NCI-H748 treated with DMSO at 0.1 percent for 48 hours (cell line): ENCODE measurements at places on chromosomes 5 and 9.

- no peak for DNase-seq
Observed at GRCh38 chr9:25678846-25679360, 659 bp upstream of the TUSC1 start.

DNA sequence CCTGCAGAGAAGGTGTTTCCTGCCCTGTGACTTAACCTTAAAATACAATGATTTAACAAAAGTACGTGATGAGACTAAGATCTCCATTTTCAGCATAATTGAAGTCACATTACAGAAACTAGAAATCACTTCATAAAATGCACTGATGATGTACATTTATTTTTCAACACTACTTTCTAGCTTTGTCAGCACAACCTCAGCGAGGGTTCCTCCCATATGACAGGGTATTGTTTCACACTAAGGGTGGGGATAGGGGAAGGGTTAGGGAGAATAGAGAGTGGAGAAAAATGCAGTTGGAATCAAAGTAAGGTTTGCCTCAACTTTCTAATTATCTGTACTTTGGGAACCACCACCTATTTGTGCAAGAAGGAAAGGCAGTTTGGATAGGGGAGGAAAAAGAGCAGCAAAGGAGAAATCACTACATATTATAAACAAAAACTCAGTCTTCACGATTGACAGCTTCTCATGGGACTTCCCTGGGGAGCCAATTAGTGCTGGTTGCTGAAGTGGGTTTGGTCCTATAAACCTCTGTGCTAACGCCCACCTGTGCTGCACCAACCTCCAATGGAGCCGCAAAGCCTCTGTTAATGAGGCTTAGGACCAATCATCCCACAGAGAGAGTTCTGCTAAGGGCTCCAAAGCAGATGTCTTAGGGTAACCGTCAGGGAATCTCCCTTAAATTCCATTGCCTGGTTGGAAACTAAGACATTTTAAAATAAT is 369.2 kb upstream of the PDE4D start:
- no peak for DNase-seq

- DNase-seq, result no peak
Observed at GRCh38 chr9:115223471-115223870, 105.5 kb upstream of the TNC start.

- no peak for DNase-seq
Observed at GRCh38 chr5:130017173-130017572, 112.9 kb downstream of the CHSY3 start.

DNA sequence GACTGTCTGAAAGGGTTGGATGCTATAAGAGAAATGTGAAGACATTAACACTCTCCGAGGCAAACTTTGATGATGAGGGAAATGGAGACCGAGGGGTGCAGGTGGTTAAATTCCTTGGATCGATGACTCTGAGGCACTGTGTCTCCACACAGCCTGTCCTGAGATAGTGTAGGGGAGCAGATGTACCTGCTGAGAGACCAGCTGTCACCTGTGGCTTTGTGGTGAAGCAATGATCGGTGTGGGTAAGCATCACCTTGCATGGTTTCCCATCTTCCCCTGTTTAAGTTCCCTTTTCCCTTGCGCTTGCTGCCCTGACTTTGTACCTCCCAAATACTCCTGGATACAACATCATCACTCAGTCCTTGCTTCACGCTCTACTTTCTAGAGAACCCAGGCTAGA is 9.8 kb upstream of the MIER3 start:
- no peak for DNase-seq

- no peak for DNase-seq
Observed at GRCh38 chr9:31471010-31471409, 913.4 kb upstream of the ACO1 start.
